ENCODE measurements at places on chromosomes 5 and 9.

- DNase-seq = no peak
Observed at GRCh38 chr9:70085241-70085640, 41.6 kb downstream of the MAMDC2 start.

- no peak for DNase-seq
Observed at GRCh38 chr5:30845194-30845593, 348.3 kb upstream of the CDH6 start.

DNA sequence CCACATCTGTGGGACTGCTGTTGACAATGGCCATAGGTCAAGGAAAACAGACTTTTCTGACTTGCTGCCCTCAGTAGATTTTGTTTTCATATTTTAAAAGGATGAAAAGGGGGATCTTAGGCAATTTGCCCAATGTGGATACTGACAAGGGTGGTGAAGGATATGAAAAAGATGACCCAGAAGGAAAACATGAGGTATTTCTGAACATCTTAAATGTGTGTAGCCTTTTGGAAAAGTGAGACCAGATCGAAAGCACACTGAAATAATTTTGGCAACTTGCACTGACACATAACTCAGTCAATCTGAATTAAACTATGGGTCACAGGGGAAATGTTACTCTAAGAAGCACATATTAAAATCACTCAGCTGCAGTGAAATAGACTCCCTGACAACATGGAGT, 1793.0 kb upstream of the ACO1 start:
- DNase-seq = no peak

DNA sequence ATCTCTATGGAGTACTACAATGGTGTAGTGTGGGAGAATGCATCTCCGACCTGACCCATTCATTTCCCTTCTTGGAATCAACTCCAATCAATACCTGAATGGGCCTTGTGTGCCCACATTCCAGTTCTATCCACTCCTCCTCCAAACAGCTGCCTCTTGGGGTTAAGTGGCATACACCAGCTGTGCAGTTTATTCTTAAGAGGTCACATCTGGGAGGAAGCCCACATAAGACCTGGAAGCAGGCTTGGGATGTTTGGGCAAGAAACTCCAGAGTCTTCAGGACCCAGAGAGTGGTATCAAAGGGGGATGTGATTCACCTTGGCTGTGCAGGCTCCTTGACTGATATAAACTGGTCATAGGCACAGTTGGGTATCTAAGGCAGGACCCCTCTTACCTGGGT, 46.0 kb downstream of the ACTBL2 start:
- DNase-seq = no peak

GRCh38 chr5:140569197-140569596, 4.6 kb downstream of the SLC35A4 start:
- DNase-seq = no peak

- no peak for DNase-seq
Observed at GRCh38 chr9:6869081-6869948, 111.5 kb downstream of the KDM4C start.

GRCh38 chr5:152527358-152528052, 122.4 kb upstream of the NMUR2 start:
- DNase-seq = no peak
